ENCODE measurements at places on chromosomes 3 and 15.

DNA sequence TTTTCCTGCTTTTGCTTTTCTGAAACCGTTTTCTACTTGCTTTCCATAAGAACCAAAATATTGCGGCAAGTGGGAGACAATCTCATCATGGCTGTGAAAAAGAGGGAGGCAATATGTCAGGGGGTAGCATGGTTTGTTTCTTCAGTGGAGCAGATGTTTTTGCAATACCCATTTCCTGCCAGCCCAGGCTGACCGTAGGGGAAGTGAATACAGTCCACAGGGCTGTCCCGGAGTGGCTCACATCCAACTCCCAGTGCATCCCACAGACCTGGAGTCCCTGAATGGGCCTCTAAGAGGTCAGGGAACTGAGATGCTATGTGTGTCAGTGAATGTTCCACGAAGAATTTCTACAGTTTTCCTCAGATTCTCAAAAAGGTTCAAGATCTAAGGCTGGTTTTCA, 69.6 kb downstream of the EPHB1 start:
- DNase-seq = no peak

GRCh38 chr3:32843510-32844321, 25.9 kb downstream of the TRIM71 start:
- no peak for DNase-seq

- DNase-seq = no peak
Observed at GRCh38 chr15:59862191-59863155, 141.6 kb upstream of the FOXB1 start.

DNA sequence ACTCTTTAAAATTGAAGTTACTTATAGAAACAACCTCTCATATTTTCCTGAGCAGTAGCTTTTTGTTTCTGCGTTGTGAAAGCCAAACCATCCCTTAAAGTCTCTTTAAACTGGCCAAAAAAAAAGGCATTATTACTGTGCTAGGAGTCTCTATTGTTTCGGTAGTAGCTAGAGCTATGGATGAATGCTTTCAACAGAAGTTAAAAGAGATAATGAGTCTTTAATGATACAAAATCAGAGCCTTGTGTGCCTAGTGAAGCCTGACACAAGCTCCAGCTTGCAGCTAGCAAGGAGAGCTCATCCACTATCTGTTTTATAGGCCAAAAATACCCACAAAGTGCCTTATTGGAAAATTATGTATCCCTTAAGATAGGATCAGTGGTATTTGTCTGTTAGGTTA, 360.4 kb upstream of the CDIN1 start:
- DNase-seq = no peak

DNA sequence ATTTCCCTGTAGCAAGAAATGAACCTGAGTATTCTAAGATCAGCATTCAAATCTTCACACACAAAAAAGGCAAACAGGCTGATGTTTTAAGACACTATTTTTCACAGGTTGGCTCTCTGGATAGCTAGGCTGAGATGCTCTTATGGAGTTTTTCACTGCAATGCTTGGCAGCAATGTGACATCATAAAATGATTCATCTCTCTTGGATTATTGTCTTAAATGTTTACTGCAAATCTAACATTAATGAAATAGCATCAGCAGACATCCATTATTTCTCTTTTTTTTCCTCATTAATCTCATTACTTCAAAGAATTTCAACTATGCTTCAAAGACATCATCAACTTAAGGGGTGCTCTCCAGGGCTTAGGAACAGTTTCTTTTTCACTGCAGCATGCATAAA, 23.6 kb upstream of the SSUH2 start:
- no peak for DNase-seq

DNA sequence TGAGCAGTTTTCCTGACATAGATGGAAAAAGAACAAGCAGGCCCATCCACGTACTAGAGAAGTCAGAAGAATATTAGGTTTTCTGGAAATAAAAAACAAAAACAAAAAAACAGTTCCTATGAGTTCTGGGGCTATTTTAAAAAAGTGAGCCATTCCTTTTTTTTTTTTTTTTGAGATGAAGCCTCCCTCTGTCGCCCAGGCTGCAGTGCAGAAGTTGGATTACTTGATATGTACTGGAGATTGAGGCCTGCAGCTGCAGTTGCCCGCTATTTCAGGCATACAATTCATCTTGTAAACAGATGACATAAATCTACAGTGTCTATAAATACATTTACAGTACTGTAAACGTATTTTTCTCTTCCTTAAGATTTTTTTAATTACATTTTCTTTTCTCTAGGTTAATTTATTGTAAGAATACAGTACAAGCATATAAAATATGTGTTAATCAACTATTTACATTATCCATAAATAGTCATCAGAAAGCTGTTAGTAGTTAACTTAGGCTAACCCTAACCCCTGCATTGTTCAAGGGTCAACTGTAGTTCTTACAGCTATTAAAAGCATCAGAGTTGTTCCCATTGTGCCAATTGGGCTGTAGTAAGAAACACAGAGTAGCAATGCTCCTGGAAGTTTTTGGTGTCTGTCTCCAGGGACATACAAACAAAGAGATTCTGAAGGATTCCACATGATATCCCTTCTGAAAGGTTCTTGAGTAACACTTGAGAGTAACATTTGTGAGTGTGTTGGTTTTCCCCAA, 11.2 kb upstream of the ACTL6A start:
- DNase-seq = no peak

DNA sequence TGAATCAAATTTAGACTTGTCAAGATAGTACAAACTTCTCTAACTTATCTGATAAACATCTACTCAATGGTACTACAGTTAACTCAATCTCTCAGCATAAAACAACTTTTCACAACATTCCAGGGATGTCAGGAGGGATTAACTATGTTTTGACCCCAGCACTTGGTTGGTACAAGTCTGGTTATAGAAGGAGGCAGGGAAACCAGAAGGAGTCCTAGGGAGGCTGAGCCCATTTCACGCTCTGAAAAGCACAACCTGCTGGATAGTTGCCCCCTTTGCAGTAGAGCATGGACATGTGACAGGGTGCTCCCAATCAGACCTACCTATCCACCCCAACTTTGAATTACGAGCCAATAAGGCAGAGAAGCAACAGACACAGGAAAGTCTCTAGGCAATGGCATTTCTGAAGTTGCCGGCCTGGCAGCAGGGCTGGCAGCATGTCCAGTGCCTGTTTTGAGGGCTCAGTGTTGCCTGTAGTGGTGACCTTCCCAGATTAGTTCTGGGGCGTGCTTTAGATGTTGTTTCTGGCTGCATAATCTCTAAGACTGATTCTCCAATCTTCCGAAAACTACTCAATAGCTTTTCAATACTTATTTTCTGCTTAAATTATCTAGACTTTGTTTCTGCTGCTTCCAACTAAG, 8.2 kb downstream of the ANKUB1 start:
- DNase-seq = no peak

DNA sequence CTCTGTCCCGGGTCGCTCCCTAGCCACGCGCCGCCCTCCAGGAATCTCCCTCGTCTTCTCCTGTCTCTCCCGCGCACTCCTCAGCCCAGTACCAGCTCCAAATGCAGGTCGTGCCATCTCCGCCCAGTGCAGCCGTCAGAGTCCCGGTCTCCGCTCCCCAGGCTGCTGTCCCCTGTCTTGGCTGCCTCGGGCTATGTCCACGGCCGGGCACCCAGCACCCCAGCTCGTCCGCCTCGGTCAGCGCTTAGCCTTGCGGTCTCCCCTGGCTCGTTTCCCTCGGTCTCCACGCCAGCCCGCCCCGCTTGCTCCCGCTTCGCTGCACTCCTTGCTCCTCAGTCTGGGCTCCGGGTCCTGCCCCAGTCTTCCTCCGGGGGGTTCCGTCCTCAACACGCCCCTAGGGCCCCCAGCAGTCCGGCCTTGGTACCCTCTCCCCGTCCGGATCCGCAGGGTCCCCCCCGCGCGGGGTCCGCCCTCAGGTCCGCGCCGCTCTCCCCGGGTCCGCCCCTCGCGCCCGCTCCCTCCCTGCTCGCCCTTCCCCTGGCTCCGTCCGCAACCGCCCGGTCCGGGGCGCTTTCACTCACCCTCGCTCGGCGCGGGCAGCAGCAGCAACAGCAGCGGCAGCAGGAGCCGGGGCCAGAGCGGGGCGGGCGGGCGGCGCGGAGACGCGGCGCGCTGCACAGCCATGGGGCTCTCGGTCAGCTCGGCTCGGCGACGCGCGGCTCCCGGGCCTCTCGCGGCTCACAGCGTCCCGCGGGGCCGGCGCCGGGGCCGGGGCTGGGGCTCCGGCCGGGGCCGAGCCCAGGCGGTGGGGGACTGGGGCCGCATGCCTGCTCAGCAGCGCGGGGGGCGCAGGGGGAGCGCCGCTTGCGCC, 462 bp downstream of the IGDCC3 start:
- no peak for DNase-seq

DNA sequence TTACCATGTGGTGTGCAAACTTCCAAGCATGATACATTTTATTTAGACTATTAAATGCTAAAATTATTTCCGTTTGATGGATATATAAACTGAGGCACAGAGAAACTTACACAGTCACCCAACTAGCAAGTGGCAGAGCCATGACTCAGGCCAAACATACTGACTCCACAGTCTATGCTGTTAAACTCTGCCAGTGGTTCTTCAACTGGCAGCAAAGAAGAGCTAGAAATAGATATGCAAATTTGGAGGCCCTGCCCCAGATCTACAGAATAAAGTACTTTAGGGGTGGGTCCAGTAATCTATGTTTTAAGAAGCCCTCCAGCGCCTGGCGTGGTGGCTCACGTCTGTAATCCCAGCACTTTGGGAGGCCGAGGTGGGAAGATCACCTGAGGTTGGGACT, 400.0 kb downstream of the FOXP1 start:
- DNase-seq = no peak

DNA sequence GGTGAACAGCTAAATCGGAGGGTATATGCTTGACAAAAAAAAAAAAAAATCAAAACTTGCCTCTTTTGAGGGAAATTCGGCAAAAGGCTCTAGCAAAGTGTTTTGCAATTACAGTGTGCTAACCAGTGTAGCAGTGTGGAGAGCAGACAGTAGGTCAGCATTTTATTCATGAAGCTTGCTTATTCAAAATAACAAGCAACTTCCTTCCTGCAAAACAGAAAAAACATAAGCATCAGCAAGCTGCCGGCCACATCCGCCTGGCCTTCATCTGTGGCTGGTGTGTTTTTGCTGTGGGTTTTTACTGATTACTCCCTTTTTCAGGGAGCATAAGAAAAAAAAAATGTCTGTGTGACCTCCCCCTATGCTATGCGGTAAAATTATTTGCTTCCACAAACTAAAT, 434.1 kb downstream of the OCA2 start:
- DNase-seq = no peak

GRCh38 chr15:63156755-63157117, 541 bp downstream of the RPS27L start:
- DNase-seq = no peak

Measured in activated naive CD4-positive, alpha-beta T cell treated with anti-CD3 and anti-CD28 coated beads, Interleukin-2, amount 50 U/mL, for 16 hours (primary cell).